ENCODE measurements at places on chromosomes 4 and X. TPM values are rescaled to one million over a fixed set of nuclear protein-coding genes. Genes with fewer than 3 reads are reported as not detected.
A peak's percentile ranks its signal among the peaks of the same experiment; 100 is the strongest.

The POU4F2 gene
- not detected for total RNA-seq

DNA sequence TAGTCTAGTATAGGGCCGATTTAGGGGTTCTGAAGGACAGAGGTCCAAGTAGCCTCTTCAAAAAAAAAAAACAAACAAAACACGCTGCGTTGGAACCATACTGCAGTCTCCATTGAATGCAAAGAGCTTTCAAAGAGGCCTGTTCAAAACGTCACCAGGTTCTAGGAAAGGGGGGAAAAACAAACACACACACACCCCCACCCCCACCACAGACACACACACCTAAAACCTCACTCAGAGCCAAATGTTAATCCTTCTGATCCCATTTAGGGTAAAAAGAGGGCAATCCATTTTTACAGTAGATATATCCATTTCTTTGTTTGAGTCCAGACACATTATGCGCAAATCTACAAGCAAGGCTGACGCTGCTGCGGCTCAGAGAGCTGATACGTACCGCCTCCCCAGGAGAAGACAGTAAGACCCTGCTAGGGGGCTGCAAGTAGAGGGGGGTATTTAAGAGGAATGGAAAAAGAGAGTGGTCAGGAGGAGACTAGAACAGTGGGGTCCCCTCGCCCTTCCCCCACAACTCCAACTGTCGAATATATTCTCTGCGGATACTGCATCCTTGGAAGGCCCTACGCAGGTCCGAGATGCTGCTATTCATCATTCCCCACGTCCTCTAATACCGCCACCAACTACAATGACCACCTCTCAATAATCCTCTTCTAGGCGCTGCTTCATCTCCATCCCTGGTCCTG is 1.3 kb downstream of the NKRF start:
- DNase-seq: peak; percentile 39

- no peak for DNase-seq
Measured at GRCh38 chr4:170758988-170759387, 669.2 kb upstream of the AADAT start.

DNA sequence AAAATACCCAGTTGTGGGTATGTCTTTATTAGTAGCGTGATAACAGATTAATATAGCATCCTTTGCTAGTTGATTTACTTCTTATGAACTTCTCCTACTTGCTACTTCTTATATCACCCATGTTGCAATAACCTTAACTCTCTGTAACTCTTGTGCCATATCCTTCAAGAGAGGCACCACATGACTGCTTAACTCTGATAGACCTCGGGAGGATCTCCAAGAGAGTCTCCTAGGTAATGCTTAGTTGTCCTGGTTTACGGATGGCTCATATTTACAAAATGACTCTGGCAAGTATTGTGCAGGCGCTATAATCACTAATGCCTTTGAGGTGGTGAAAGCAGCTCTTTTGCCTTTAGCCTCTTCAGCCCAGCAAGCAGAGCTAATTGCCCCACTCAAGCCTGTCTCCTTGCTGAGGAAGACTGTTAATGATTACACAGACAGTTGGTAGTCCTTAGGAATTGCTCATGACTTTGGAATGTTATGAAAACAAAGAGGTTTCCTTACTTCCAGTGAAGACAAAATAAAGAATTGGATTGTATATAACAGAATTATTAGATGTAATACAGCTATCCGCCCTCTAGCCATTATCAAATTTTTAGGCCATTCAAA is 1305.8 kb downstream of the PCDH7 start:
- no peak for DNase-seq
